ENCODE measurements at places on chromosomes 7 and 10. TPM values are rescaled to one million over a fixed set of nuclear protein-coding genes. Genes with fewer than 3 reads are reported as not detected.

The ANKRD61 gene
- not detected for polyA plus RNA-seq

GRCh38 chr7:420142-421093, 99.2 kb downstream of the PDGFA start:
- H3K27me3 ChIP-seq = no peaks in the 10 kb centered on the region
- H3K27ac ChIP-seq = no peak overlapping the region
- no peaks in the 10 kb centered on the region for H3K36me3 ChIP-seq

The DPP6 gene
- not detected for polyA plus RNA-seq

- H3K36me3 ChIP-seq = no peaks in the 10 kb centered on the region
- DNase-seq = no peak
- no peak overlapping the region for H3K4me3 ChIP-seq
- no peaks in the 10 kb centered on the region for H3K27me3 ChIP-seq
- no peaks in the 10 kb centered on the region for H3K4me1 ChIP-seq
Observed at GRCh38 chr7:37419496-37419895, 29.2 kb downstream of the ELMO1 start.

DNA sequence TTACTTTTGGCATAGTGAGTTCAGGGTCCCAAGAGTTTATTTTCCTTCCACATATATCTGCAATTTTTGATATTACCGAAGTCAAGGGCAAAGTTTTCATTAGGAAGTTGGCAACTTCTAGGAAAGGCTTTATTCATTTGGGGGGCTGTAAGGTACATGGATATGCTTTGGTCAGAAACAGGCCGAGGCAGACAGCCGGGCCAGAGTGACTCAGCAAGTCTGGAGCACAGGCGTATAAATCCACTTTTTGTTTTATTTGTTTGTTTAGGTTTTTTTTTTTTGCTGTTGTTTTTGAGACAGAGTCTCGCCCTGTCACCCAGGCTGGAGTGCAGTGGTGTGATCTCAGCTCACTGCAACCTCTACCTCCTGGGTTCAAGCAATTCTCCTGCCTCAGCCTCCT, 3.7 kb downstream of the ZNF680 start:
- no peaks in the 10 kb centered on the region for H3K36me3 ChIP-seq
- H3K4me1 ChIP-seq = no peaks in the 10 kb centered on the region
- no peak overlapping the region for H3K27ac ChIP-seq

GRCh38 chr7:43954524-43955228, 28.4 kb downstream of the UBE2D4 start:
- H3K36me3 ChIP-seq = peaks cover 32% of the 10 kb centered on the region
- no peaks in the 10 kb centered on the region for H3K4me1 ChIP-seq
- H3K27ac ChIP-seq = no peak overlapping the region
- no peaks in the 10 kb centered on the region for H3K27me3 ChIP-seq

- H3K4me1 ChIP-seq = no peaks in the 10 kb centered on the region
- no peak overlapping the region for H3K27ac ChIP-seq
- no peak for DNase-seq
- H3K27me3 ChIP-seq = no peaks in the 10 kb centered on the region
Observed at GRCh38 chr10:43252166-43252782, 14.6 kb downstream of the RASGEF1A start.

The ARHGAP22 gene
- 1.4 TPM for polyA plus RNA-seq

- no peaks in the 10 kb centered on the region for H3K36me3 ChIP-seq
- H3K27ac ChIP-seq = no peak overlapping the region
- no peak overlapping the region for H3K4me3 ChIP-seq
Observed at GRCh38 chr7:116588225-116588624, 63.4 kb downstream of the CAV1 start.

GRCh38 chr10:90138844-90139243, 437.5 kb downstream of the KIF20B start:
- H3K36me3 ChIP-seq = no peaks in the 10 kb centered on the region
- no peak for DNase-seq
- no peak overlapping the region for H3K4me3 ChIP-seq

DNA sequence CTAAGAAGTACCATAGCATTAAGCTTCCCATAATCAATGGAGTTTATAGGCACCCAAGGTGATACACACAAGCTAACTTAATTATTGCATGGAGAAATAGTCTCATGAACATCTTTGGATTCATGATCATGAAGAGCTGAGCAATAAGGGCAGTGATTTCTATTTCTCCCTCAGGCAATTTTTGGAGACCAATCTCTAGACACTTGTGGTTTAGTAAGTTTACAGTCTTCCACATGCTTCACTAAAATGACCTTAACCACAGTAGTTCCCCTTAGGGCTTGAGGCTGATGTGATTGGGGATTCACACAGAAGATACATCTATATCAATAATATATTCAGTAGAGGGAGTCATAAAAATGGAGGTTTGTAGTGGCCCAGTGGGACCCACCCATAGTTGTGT, 241.2 kb downstream of the CCDC7 start:
- no peak for DNase-seq
- H3K36me3 ChIP-seq = no peaks in the 10 kb centered on the region
- H3K27me3 ChIP-seq = no peaks in the 10 kb centered on the region
- no peak overlapping the region for H3K4me3 ChIP-seq
- H3K4me1 ChIP-seq = no peaks in the 10 kb centered on the region
- no peak overlapping the region for H3K27ac ChIP-seq

DNA sequence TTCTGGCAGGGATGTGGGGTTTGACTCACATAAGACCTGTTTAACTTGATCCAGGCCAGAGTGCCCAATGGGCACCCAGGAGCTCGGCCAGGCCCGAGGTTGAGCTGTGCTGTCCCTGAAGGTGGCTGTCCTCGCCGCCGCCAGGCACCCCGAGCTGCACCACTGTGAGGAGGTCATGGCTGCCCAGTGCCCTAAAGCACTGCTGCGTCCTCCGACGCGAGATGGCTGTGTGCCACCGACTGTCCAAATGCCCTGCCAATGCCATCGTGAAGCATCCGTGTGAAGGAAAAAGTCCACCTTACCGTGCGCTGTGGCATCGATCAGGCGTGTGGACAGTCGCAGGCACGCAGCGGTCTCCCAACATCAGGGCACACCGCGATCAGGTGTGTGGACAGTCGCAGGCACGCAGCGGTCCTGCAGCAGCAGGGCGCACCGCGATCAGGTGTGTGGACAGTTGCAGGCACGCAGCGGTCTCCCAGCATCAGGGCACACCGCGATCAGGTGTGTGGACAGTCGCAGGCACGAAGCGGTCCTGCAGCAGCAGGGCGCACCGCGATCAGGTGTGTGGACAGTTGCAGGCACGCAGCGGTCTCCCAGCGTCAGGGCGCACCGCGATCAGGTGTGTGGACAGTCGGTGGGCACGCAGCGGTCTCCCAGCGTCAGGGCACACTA, 120.3 kb downstream of the VIPR2 start:
- no peak overlapping the region for H3K4me3 ChIP-seq
- no peaks in the 10 kb centered on the region for H3K27me3 ChIP-seq
- no peak overlapping the region for H3K27ac ChIP-seq

DNA sequence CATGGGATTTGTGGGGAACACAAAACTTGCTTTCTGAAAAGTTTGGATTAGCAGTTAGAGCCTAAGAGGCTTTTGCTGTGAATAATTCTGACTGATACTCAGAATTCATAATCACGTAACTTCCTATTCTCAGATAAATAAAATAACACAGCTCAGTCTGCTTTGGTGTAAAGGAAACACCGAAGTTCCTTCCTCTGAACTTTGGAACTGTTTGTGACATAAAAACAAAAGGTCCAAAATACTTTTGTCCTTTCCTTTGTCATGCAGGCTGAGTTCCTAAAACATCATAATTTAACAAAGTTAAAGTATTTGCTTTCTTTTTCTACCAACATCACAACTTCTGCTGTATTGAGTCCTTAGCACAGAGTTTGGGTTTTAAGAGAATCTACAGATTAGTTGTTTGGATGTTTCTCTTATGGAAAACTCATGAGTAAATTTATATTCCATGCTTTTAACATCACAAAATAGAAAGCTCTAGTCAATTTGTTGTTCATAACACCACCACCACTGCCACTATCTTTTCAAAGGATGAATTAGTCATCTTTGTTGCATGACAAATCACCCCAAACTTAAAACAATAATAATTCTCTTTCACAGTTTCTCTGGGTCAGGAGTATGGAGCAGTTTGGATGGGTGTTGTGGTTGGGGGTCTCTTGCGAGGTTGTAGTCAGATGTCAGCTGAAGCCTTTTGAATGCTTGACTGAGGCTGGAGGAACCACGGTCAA, 123.4 kb downstream of the REEP3 start:
- H3K27me3 ChIP-seq = no peaks in the 10 kb centered on the region
- peak; percentile 18 for DNase-seq
- no peak overlapping the region for H3K27ac ChIP-seq
- H3K4me1 ChIP-seq = no peaks in the 10 kb centered on the region
- no peak overlapping the region for H3K4me3 ChIP-seq
- H3K36me3 ChIP-seq = no peaks in the 10 kb centered on the region

The KIN gene
- polyA plus RNA-seq = 12.7 TPM

Data from small intestine (tissue), 16 donors.